ENCODE measurements at places on chromosomes 3 and 15. TPM values are rescaled to one million over a fixed set of nuclear protein-coding genes. Genes with fewer than 3 reads are reported as not detected.

The FRMD5 gene
- 1.5 TPM for polyA plus RNA-seq

The STX19 gene
- not detected for polyA plus RNA-seq

The KIF7 gene
- polyA plus RNA-seq, result 2.2 TPM

The C3orf70 gene
- polyA plus RNA-seq, result 0.63 TPM

The ZCWPW2 gene
- 0.17 TPM for polyA plus RNA-seq

Measured in HepG2 (cell line).